ENCODE measurements at places on chromosomes 5 and 9.
A peak's percentile ranks its signal among the peaks of the same experiment; 100 is the strongest.

GRCh38 chr5:132030610-132031009 is 19.2 kb upstream of the ACSL6 start:
- DNase-seq = no peak

DNA sequence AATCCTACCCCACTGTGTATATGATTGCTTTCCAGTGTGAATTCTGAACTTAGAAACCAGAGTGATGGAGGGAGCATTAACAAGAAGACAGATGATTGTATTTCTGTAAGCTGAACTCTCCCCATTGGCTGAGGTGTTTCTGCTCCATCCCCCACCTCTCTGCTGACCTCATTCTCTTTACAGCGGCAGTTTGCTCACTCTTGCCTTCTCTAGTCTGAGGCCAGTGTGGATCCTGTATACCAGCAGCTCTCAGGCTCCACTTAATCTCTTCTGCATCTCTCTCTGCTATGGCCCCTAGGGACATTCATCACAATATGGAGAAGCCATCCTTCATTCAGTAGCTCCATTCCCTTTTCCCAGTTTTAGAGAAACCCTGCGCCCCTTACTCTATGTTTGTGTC is 358.8 kb downstream of the MAN2A1 start:
- no peak for DNase-seq

GRCh38 chr5:56019306-56020272 is 24.8 kb upstream of the IL6ST start:
- DNase-seq = no peak

DNA sequence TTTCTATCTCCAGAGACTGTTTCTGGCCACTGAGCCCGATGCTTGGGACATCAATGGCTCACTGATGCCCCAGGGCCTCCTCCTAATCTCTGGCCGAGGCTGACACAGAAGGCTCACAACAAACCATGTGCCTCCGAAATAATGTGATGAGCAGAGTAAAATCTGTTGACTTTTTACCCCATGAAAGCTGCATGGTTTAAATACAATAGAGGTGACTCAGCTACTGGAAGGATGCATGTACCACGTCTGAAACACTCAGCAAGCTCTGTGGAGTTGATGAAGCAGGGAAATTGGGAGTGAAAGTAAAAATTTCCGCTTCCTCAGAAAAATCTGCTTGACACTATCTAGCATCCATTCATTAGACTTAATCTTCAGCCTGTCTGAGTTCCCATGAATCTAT is 111.1 kb upstream of the EQTN start:
- no peak for DNase-seq

GRCh38 chr5:175715627-175716522 is 58.0 kb downstream of the HRH2 start:
- no peak for DNase-seq

DNA sequence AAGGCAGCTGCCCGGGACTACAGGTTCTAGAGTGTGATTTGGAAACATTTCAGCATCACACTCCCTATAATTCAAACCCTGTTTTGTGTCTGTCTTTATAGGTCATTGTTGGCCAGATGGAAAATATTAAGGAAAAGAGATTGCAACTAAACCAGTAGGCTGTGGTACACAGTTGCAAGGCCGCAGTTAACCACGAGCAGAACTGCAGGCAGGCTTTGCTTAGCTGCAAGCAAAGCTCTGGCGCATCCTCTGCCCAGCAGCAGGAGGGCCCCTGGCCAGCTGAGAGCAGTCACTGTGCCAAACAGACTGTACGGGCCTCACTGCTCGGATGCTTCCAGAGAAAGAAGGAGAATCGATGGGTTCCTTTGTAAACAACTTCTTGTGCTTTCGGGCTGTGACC is 204.5 kb downstream of the DENND1A start:
- DNase-seq = no peak

GRCh38 chr5:127431977-127432585 is 85.4 kb upstream of the PRRC1 start:
- no peak for DNase-seq

- DNase-seq = peak; percentile 47
Measured at GRCh38 chr9:100595391-100596199, 17.7 kb downstream of the CAVIN4 start.

DNA sequence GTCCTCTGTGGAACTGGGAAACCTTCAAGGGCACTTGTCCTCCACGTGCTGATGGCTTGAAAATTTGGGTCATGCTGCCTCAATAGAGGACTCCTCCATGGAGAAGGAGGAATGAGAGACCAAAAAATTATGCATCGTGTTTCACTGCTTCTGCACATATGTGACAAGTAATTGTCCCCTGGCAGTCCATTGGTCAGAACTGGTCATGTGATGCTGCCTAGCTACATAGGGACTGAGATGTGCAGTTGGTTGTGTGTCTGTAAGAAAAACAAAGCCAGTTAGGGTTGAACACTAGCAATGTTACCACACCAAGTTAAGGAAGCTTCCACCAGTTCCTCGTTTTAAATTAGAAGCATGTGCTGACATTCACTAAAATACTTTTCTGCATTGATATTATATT is 201.9 kb upstream of the ANKH start:
- no peak for DNase-seq

DNA sequence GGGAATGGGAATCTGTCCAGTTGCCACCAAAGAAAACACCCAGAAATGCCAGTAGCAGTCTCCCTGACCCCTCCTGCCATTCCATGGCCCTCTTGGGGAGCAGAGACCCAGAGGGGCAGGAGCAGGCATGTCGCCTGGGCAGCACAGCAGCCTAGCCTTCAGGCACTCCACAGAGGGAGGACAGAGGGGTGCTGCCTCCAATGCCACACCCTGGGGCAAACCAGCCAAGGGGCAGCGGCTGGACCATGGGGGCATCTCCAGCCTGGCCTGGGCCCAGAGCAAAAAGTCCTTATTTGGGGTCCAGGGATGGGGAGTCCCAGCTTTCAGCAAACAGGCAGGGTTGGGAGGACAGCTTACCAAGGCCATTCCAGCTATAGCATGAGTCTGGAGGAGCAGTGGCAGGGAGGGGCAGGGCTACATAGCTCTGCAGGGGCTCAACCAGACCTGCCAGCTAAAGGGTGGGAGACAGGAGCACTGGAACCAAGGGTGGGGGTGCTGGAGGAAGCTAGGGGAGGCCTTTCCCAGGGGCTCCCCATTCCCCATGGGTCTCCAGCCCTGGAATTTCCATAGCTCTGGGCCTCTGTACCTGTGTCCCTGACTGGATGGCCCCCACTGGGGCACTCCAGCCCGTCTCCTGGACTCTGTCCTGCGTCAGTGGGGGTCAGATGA is 6.7 kb downstream of the BRD3 start:
- no peak for DNase-seq

DNA sequence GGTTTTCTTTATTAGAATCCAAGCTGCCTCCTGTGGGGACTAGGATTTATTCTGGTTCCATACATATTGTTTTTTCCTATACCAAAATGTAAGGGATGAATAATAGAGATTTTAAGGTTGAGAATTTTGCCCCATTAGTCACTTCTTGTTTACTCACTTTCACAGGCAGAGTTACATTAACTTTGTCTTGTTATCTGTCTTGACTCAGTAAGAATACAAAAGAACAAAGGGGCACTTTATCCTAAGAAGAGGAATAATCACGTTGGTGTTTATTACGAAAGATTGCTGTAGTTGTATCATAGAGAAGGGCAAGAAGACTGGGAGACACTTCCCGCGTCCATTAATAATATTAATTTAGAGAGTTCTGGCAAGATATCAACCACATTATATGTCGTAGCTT is 599.7 kb upstream of the FTMT start:
- no peak for DNase-seq

GRCh38 chr5:173554989-173555705 is 61.3 kb downstream of the BOD1 start:
- DNase-seq = no peak

- DNase-seq = no peak
Measured at GRCh38 chr9:36040271-36040925, 3.7 kb downstream of the RECK start.

DNA sequence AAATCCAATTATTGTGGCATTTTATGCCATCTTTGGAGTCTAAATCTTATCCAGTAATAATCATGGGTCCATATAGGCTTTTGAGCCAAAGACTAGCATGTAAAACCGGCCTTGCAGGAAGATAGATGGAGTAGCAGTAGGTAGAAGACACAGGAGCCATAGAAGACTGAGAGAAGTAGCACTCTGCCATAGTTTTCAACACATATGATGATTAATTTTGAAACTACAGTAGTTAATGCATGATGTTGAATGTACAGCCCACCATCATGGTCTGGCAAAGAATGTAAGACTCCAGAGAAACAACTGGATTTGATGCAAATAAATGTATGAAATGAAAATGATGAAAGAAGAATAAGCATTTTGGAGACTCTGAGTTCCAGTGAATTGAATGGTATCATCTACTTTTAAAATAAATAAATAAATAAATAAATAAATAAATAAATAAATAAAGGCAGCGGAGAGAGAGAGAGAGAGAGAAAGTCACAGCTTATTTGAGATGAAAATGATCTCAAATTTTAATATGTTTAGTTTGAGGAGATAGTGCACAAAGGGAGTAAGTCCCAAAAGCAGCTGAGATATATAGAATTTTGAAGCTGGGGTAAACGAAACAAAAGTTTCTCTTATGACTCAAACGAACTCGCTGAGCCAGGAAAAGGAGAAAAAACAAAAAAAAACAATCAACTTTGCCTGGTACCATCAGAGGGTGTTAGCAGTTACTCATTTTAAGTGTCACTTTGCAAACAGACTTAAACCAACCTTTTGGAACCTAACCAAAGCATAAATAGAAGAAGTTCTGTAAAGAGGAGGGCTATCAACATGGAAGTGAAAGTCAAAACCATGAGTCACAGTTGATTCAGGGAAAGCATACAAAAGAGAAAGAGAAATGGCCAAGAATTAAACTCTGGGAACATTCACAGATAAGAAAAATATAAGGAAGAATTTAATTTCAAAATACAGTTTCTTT is 388.7 kb downstream of the CETN3 start:
- peak; percentile 21 for DNase-seq

GRCh38 chr9:8694983-8695588 is 895.5 kb upstream of the DMAC1 start:
- no peak for DNase-seq

- peak; percentile 29 for DNase-seq
Measured at GRCh38 chr5:142617416-142618129, 68.3 kb downstream of the FGF1 start.

DNA sequence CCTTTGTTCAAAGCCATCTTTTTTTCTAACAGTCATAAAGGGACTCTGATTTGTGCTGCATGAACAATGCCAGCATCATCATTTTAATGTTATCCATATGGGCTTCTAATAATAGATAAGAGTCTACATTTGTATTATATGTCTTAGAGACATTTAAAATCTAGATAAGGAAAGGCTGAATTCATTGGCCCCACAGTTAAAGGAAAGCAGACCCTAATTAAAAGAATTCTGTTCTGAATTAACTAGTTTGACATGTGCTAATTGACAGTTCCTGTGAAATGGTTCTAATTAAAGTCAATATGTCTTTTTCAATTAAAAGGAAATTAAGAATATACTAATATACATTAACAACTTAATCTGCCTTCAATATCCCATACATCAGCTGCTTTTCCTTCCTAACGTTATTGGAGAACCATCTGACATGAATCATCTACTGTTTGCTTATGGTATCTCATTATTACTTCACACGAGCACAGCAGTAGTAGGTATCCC is 104.7 kb downstream of the NR2F1-AS1 start:
- no peak for DNase-seq

- no peak for DNase-seq
Measured at GRCh38 chr5:177296581-177296980, 6.9 kb downstream of the RAB24 start.

DNA sequence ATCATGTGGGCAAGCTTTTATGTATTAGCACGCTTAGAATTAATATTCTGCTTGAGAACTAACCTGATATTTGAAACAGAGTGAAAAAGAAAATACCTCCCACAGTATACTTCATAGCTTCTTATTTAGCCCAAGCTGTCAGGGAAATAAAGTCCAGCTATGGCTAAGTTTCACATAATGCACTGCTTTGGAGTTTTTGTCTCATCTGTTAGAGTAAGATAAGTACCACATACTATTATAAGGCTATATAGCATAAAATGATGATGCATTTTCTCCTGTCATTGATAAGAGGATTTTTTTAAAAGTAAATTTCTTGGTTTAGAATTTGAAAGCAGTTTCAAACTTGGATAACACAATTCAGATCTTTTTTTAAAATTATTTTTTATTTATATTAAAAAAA is 2.4 kb upstream of the ANKDD1B start:
- DNase-seq = no peak

DNA sequence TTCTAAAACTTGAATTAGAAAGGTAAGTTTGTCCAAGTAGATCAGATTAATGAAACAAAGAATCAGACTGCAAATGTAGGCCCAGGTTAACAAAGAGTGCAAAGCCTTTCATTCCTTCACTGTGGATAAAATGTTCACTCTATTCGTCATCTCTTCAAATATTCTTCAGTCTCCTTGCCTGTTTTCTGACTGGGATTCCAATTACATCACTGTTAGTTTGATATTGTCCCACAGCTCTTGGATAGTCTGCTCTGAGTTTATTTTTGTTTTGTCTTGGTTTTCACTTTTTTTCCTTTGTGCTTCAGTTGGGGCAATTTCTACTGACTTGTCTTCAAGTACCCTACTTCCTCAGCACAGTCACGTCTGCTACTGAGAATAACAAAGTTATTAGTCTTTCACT is 38.5 kb upstream of the GZMA start:
- DNase-seq = no peak

- no peak for DNase-seq
Measured at GRCh38 chr9:4799775-4800174, 7.0 kb downstream of the RCL1 start.

- DNase-seq = no peak
Measured at GRCh38 chr5:180090769-180091546, 19.4 kb upstream of the RNF130 start.

DNA sequence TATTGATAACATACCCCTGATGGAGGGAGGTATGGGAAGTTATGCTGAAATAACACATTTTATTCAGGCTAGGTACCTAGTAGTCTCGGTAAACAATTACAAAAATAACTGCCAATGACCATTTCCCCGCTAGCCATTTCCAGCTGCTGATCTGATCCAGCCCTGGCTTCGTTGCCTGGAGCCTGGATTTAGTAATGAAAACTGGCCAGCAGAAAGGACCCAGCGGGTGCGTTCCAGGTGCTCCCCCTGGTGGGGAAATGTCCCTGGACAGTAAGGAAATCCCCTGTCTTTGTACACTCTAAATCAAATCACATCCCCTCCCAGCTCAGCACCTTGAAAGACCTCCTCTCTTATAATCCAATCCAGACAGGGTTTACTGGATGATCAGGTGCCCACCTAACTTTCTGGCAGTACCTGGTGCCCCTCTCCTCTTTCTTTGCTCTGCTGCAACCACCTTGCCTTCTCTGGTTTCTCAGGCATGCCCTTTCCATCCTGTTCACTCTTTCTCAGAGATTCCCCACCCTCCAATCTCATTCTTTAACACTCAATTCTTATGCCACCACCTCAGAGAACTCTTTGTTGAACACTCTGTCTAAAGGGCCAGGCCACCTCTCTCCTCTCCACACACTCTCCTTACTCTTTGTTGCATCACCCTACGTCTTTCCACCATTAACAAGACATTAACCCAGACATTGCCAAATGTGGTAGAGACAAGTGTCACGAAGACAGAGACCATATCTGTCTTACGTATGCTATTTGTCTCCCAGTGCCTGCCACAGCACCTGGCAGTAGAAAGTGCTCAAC is 50.1 kb upstream of the SMAD5 start:
- DNase-seq = peak; percentile 50

Measured in GM13976 (cell line).